Osteocyte (in vitro differentiated cells): ENCODE measurements at places on chromosomes 6 and 20. TPM values are rescaled to one million over a fixed set of nuclear protein-coding genes. Genes with fewer than 3 reads are reported as not detected.

Gene RCAN2
- 27.9 and 31.3 TPM in 2 replicates for total RNA-seq

- no peak for DNase-seq
Measured at GRCh38 chr6:95917034-95917433, 98.7 kb upstream of the FUT9 start.

Gene THBD
- total RNA-seq: 66.3 and 68.3 TPM in 2 replicates

GRCh38 chr6:50816115-50816675 is 2.5 kb upstream of the TFAP2B start:
- peak; percentile 92 for DNase-seq

DNA sequence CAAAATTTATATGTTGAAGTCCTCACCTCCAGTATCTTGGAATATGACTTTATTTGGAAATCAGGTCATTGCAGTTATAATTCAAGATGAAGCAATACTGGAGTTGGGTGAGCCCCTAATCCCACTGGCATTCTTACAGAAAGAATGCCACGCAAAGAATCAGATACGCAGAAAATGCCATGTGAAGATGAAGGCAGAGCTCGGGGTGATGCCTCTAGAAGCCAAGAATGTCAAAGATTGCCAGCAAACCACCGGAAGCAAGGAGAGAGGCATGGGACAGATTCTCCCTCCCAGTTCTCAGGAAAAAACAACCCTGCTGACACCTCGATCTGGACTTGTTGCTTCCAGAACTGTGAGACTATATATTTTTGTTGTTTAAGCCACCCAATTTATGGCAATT is 273.4 kb upstream of the CITED2 start:
- no peak for DNase-seq

Gene MARCKS
- total RNA-seq: 868 and 890 TPM in 2 replicates

DNA sequence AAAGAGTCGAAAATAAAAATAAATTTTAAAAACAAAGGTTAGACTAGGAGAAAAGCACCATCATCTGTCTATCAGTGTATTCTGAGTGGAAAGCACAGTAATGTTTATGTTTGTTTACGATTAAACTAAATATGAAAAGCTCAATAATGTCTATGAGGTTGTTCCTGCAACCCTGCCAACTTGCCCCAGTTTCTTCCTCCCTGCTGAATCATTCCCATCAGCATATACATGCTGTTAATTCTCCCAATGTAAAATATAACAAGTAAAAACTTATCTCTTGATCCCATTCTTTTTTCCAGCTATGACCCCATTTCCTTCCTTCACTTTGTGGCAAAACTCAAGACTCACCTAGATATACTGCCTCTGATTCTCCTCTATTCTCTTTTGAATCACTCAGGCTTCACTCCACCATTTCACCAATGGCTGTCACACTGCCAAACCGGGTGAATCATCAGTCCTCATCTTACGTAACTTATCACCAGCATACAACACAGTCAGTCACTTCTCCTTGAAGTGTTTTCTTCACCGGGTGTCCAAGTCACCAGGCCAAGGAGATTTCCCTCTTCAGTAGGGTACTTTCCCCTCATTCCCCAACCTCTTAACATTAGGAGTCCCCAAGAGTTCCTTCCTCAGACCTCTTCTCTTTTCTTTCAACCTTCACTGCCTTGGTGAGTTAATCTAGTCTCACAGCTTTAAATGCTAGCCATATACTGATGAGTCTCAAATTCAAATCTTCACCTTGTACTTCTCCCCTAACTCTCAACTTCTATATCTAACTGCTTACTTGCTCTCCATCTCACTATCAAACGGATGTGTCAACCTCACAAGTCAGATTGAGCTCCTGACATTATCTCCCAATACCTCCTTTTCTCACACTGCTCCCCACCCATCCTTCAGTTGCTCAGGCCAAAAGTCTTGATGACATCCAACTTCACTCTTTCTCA is 6.2 kb downstream of the TMEM242 start:
- DNase-seq: no peak

Gene PROKR2
- not detected in 2 replicates for total RNA-seq

DNA sequence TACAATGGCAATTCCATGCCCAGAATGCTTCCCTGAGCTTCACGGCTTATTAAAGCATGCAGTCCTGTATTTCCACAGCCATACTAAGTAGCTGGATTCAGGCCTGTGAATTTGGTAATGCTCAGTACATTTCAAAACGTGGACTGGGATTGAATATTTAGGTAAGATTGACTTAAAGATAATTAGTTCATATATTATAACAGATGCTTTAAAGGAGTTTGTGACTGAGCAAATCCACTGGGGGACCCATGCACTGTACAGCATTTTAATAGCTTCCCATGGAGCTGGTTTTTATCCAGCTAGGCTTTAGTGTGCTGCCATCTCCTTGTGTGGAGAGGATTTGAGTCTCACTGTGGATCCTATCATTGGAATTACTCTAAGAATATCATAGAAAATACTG is 420.9 kb upstream of the FLRT3 start:
- DNase-seq: no peak
